ENCODE measurements at places on chromosomes 11 and 22.

DNA sequence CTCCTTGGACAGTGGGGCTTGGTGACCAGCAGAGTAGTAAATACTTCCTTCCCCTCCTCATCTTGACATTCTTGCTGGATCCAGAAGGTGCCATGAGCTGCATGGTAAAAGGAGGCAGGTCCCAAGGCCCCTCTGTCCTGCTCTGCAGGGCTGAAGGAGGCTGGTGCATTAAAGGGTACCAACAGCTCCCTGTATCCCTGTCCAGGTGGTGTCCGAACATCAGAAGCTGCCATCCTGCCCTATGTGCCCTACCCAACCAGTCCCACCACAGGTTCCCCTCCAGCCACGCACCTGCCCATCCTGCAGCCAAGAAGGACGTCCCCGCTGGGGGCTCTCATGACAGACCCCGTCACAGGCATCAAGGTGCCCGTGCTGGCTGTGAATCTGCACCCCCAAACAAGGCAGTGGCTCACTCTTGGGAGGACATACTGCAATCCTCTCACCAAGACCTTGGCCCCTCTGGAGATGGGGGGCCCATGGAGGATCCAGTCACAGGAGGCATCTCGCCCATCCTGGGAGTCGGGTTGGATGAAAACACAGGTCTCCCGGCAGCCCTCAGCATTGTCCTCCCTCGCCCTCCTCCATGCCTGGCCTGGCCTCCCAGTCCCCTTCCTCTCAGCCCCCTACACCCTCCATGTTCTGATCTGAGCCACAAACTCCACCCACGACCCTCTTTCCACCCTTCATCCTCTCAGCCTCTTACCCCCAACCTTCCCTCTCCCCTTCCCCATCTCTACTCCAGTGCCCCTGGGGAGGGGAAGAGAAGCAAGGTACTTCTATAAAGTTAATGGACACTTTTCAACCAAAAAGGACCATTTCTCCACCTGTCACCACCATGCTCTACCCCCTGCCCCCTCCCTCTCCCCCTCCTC lies 55.1 kb downstream of the BTG4 start:
- no peak for DNase-seq

- no peak for DNase-seq
These were observed 189.7 kb upstream of the BLID start for GRCh38 chr11:122305426-122306320.

- DNase-seq = no peak
These were observed 452.0 kb downstream of the JRKL start for GRCh38 chr11:96841792-96842191.

- DNase-seq = no peak
These were observed 9.8 kb upstream of the SEPTIN5 start for GRCh38 chr22:19704355-19705015.

DNA sequence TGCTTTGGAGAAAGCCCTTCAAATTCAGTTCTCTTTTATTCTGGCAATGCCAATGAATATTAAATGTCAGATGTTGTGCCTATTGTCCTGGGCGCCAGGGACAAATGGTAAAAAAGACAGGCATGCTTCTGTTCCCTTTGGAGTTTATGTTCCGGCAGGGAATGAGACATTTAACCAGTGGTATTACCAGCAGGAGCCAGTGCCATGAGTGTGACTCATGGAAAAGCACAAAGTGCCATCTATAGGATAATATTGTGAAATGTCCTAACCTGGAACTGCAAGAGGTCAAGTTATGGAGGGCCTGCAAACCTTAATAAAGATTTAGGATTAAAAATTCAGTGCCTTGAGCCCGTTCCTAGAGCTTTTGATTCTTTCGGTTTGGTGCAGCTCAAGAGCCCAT lies 39.5 kb downstream of the REXO2 start:
- DNase-seq = no peak

GRCh38 chr11:312092-312816 lies 1.6 kb upstream of the IFITM1 start:
- DNase-seq = no peak

GRCh38 chr11:1619449-1619848 lies 2.5 kb downstream of the KRTAP5-4 start:
- no peak for DNase-seq

GRCh38 chr22:19658967-19659804 lies 55.1 kb upstream of the SEPTIN5 start:
- DNase-seq = no peak

- DNase-seq = no peak
These were observed 39.9 kb downstream of the SGSM3 start for GRCh38 chr22:40410272-40410671.

DNA sequence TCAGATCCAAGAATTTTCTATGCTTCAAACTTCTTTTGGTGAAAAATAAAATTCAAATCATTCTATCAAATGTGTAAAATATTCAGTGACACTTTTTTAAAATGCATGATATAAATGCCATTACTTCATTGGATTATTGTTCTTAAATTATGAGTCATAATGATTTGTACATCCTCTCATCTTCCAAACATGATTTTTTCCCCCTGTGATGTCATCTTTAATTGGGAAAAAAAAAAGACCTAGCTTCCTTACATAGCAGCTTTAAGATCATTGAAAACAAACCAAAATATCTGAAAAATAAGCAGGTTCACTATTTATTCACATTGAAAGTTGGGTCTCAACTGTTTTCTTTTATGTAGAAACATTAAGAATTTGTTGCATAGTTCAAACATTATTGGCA lies 1549.4 kb downstream of the LRRC4C start:
- no peak for DNase-seq

DNA sequence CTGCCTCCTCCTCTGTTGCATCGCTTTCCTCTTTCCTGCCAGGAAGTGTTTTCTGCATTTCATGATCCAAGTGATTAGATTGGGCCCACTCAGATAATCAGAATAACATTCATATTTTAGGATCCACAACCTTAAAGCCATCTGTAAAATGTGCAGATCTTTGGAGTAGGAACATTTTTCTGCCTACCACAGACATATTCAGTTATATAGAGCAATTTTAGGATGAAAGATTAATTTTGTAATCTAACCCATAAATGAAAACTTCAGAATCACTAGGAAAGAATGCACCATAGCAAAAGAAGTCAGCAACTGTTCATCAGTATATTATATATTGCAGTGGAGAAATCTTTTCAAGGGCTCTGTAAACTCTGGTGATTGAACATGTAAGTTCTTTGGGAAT lies 659.9 kb upstream of the LUZP2 start:
- DNase-seq = no peak

- DNase-seq = no peak
These were observed 97.7 kb downstream of the RBFOX2 start for GRCh38 chr22:35930933-35931332.

DNA sequence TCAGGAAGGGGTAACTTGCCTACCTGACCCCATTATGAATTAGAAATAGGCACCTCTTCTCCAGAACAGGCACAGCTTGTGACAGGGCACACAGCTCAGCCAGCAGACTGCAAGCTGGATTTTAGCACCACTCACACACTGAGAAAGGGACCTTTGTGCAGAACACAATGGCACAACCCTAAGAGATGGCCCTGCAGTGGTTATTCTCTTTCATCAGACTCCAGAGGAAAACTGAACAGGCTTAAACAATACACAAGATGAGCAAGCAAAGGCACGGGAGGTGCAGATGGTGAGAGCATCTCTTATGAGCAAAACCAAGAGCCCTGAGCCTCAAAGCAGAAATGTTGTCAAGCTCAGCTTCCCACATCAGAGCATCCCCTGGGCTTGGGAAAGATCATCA lies 93.8 kb upstream of the LRRC55 start:
- no peak for DNase-seq

DNA sequence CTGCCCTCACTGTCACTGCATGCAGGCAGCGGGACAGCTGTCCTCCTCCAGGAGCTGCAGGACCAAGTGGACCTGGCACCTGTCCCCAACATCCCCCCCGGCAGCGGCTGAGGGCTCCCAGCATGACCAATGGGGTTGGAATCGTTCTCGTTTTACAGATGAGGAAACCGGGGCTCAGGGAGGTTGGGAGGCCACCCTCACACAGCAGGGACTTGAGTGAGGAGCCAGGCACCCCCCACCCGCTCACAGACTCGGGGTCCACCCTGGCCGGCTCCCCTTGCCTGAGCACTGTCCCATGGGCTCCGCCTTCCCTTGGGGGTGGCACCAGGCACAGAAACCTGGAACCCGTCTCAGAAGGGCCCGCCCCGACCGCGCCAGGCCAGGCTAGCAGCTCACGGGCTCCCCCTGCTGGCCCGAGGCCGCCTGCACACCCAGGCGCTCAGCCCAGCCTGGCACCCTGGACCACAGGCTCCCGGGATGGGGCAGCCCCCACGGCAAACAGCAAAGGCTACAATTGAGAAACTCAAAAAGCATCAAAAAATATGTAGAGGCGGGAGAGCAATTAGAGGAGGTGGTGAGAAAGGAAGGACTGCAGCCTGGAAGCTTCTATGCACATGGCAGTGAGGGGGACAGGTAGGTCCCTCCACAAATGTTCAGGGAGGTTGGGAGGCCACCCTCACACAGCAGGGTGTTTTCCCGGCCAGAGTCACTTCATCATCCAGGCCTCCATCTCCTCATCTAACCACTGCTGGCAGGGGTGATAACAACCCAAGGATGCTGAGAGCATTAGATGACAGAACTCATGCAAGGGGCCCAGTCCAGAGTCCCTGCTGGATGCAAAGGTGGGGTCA lies 12.8 kb downstream of the MACROD1 start:
- peak; percentile 55 for DNase-seq

GRCh38 chr22:45938913-45939312 lies 38.0 kb downstream of the WNT7B start:
- DNase-seq = no peak

GRCh38 chr11:104337273-104337672 lies 173.3 kb upstream of the PDGFD start:
- no peak for DNase-seq

- no peak for DNase-seq
These were observed 12.3 kb upstream of the ARL14EP start for GRCh38 chr11:30310623-30311022.

GRCh38 chr11:107301878-107302277 lies 155.7 kb downstream of the CWF19L2 start:
- DNase-seq = no peak

DNA sequence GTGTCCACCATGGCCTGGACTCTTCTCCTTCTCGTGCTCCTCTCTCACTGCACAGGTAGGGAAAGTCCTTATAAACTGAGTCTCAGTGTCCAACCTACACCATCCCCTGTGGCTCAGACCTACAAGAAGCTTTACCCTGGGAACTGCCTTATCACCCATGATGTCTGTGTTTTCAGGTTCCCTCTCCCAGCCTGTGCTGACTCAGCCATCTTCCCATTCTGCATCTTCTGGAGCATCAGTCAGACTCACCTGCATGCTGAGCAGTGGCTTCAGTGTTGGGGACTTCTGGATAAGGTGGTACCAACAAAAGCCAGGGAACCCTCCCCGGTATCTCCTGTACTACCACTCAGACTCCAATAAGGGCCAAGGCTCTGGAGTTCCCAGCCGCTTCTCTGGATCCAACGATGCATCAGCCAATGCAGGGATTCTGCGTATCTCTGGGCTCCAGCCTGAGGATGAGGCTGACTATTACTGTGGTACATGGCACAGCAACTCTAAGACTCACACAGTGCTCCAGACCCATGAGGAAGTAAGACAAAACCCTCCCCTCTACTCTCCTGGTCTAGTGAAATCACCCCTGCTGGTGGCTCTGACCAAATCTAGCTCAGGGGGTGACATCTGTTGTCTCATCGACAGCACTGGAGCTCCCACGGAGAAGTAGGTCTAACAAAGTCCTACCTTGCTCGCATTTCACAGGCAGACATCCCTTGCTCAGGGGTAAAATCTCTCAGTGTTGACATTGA lies 74.3 kb downstream of the VPREB1 start:
- no peak for DNase-seq

GRCh38 chr11:126669416-126669815 lies 313.9 kb downstream of the ST3GAL4 start:
- DNase-seq = no peak

DNA sequence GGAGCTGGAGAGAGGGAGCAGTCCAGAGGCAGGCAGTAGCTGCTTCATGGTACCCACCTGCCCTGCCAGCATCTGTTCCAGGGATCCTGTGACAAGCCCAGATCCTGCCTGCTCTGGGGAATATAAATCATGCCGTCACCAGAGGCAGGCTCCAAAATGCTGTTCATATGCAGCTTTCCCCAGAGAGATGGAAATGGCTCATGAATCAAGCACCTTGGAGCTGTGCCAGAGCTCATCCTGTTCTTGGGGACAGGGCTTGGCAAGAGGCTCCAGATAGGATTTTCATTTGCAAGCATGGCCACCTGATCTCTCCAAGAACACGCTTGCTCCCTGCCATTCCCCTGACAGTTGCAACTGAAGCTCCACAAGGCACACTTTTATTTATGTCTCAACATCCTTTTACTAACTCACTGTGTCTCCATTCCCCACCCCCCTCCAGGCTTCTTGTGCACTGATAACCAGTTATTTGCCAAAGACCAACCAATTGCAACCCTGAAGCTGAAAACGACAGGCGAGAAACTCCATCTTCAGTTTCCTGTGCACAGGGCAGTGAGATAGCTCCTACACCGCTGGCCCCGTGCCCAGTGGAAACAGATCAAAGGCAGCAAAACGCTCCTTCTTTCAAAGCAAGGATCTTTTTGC lies 115.8 kb upstream of the PITPNB start:
- no peak for DNase-seq

DNA sequence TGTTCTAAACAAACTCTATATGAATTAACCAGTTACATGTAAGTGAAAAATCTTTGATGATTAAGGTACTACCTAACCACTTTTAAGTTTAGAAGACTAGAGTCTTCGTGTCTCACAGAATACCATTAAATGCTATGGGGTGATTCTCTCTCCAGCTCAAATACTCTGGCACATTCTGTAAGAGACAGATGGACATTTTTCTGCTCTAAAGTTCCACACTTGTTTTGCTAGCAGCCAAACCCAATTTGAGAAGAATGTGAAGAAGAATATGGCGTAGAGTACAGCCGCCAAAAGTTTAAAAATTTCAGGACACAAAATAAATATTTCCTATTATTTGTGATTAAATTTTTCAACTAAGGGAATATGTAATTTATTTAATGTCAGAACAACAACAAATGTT lies 339.1 kb downstream of the GUCY1A2 start:
- no peak for DNase-seq

- DNase-seq = no peak
These were observed 24.7 kb upstream of the AKIP1 start for GRCh38 chr11:8886322-8886721.

GRCh38 chr22:22752556-22753477 lies 108.4 kb downstream of the GGTLC2 start:
- no peak for DNase-seq

GRCh38 chr11:78415338-78415737 lies 2.3 kb downstream of the GAB2 start:
- DNase-seq = no peak

DNA sequence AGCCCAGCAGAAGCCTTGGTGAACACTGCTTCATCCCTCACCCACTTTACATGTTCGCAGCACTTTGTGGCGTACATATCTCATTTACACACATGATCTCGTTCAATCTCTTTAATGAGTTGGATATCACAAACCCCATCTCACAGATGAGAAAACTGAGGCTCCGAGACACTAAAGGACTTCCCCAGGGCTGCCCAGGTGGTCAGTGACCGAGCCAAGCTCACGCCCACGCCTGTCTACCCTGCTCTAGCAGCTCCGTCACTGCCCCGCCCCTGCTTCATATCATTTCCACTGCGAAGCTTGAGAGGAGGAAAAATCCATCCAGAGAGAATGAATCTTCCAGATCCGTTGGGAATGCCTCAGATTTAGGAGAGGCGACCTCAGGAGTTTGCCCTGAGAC lies 11.8 kb upstream of the DSCAML1 start:
- DNase-seq = no peak

- no peak for DNase-seq
These were observed 68.9 kb downstream of the CYB5R2 start for GRCh38 chr11:7604331-7604955.

Data from activated CD4-positive, CD25-positive, alpha-beta regulatory T cell (primary cell).